Inflammatory macrophage treated with lipopolysaccharide for 1 hour (primary cell): ENCODE measurements at places on chromosomes 2 and 18.

DNA sequence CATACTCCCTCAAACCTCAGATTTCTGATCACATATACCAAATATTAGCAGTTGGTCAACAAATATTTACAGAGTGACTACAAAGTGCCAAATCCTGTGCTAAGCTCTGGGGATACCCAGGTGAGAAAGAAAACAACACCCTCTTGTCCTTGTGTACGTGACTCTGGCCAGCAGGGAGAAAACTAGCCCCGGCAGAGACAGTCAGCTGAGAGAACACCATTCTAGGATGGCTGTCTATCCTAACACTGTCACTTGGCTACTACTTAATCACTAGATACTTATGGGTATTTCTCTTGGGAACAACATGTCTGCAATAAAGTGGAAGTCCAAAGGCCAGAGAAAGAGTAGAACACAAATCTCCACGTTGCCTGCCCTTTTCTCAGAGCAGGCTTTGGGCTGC is 57.9 kb upstream of the CD226 start:
- DNase-seq = no peak

DNA sequence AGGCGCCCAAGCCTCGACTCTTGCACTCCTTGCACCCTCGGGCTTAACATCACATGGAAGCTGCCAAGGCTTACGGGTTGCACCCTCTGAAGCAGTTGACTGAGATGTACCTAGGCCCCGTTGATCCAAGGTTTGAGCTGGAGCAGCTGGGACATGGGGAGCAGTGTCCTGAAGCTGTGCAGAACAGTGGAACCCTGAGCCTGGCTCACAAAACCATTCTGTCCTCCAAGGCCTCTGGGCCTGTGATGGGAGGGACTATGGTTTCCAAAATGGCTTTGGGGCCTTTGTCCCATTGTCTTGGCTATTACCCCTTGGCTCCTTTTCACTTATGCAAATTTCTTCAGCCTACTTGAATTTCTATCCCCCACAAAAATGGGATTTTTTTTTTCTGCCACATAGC is 454.0 kb downstream of the PIK3C3 start:
- no peak for DNase-seq

DNA sequence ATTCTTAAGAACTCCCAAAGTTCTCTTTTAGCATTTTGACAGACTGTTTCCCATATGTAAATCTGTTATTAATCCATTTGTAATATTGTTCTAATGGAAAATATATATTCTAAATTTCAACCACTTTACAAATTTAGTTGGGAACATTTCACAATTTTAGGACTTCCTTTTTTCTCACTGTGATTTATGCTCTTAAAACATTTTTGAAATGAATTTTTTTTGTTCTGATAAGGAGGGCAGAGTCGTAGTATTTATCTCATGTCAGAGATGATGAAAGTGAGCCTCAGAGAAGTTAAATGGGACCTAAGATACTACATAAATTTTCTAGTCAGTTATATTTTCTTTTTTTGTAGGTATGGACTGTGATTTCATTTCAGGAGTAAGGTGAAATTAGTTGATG is 26.6 kb downstream of the RASGRP3 start:
- no peak for DNase-seq

- DNase-seq = no peak
These were observed 14.0 kb downstream of the STRADB start for GRCh38 chr2:201465524-201465971.

- DNase-seq = no peak
These were observed 208.2 kb downstream of the PRKCE start for GRCh38 chr2:45859682-45860081.

DNA sequence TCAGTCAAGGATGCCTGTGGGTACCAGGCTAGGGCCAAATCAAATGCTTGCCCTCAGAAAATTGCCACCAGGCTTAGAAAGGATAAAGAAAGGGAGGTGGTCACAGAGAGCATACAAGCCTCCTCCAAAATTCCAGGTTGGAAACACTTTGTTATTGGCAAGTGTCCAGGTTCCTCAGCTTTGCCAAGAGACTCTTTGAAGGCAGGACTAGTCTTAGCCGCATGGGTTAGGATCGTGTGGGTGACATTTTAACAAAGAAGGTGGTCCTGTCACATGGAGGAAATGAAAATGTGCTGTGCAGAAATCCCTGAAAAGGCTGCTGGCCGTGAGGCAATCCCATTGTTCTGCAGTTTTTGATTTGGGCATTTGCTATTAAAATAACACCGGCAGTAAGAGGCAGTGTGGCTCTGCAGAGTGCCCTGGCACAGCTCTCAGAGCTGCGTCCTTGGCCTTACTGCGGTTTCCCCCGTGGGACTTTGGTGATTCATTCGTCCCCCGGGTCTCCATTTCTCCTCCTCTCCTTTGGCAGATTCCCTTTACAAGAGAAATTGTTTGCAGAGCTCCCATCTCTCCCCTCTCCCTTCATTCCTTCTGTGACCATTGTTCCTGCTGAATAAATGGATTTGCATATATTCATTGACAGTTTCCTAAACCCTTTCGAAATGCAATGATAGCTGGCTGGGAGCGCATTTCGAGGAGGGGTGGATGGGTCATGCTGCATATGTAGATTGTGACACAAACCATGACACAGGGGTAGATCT is 187.3 kb downstream of the VAPA start:
- DNase-seq = no peak

DNA sequence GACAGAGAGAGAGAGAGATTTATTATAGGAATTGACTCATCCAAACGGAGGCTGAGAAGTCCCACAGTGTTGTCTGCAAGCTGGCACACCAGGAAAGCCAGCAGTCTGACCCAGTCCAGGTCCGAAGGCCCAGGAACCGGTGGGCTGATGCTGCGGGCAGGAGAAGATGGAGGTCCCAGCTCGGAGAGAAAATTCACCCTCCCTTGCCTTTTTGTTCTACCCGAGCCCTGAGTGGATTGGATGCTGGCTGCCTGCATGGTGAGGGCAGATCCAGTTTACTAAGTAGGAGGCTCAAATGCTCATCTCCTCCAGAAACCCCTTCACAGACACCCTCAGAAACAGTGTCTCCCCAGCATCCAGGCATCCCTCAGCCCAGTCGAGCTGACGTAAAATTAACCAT is 22.2 kb upstream of the STK25 start:
- no peak for DNase-seq

GRCh38 chr2:73253901-73254300 is 19.8 kb downstream of the CCT7 start:
- DNase-seq = peak; percentile 47

- DNase-seq = no peak
These were observed 136.2 kb downstream of the FMNL2 start for GRCh38 chr2:152470861-152471854.

DNA sequence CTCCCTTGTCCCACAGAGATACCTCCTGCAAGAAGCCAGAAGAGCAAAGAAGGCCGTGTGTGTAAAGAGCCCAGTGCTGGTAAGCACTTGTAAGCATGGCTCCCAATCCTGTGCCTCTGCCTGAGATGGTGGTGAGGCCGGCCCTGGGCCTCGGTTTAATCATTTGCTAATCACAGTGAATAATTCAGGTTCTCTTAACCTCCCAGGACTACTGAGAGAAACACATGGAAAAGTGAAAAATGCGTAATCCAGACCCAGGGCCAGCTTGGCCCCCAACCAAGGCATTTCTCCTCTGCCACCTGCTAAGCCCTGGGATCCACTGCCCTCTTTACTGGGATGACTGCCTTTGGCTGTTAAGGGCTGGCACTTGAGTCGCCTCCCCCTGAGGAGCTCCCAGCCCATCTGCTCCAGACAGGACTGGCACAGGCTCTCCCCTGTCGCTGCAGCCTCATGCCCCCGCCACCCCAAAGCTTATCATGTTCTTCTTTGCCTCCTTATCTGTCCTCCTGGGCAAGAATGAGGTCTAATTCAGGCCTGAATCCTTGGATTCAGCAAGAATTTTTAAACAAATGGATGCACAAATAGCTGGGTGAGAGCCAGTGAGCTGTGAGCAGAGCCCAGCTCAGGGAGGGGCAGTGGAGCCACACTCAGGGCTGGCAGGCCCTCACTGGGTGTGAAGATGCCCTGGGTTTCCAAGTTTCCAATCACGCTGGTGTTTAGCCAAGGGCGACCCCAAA is 193.9 kb upstream of the HS6ST1 start:
- DNase-seq = no peak

DNA sequence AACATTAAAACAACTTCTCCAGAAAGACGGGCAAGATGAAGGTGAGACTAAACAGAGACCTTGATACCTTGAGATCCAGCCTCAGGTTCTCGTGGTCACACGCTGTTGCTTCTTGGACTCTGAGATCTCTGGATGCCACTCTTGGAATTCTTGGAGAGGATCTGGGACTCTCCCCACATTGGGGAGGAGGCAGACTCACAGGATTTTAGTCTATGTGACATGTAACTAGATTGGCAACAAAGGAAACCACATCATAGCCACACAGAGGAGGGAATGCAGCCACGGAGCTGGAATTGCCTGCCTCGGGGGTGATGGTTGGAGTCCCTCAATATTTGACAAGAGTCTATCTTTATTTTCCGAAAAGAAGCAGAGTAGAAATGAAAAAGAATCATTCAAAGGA is 78.8 kb upstream of the IGFBP5 start:
- DNase-seq = no peak

DNA sequence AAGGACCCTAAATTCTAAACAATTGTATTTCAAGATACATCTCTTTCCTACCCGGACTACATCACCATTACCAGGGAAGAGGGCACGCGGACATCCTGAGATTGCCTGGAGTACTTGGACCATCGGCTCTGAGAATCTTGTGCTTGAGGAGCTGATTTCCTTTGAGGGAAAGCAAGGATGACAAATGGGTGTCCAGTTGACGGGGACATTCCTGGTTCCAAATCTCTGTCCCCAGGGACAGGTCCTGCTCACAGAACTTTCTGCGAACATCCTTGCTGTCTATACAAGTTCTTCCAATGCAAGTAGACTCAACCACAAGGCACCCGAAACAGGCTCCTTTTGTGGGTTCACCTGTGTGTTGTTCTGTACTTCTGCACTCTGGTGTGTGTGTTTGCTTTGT is 289.5 kb upstream of the MYT1L start:
- no peak for DNase-seq

DNA sequence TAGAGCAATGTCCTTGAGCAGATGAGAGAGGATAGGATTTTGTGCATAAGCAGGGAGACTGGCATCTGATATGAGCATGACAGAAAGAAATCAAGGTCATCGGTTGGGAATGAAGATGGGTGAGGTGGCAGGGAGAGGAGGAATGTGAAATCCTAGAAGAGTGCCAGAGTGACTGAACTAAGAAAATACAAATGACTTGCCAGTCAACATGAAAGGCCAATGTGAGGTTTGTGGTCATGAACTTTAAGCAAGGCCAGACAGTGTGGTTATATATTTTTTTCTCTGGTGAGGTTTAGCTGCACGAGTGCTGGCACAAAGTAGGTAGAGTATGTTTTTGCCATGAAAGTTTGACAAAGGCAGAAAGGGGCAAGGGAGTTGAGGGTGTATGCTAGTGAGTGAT is 21.2 kb downstream of the QPCT start:
- DNase-seq = no peak

- no peak for DNase-seq
These were observed 17.5 kb downstream of the ASB1 start for GRCh38 chr2:238444242-238444641.

- DNase-seq = no peak
These were observed 47.7 kb upstream of the SMIM21 start for GRCh38 chr18:75475228-75475627.

GRCh38 chr2:30404319-30405259 is 42.5 kb upstream of the LCLAT1 start:
- no peak for DNase-seq

DNA sequence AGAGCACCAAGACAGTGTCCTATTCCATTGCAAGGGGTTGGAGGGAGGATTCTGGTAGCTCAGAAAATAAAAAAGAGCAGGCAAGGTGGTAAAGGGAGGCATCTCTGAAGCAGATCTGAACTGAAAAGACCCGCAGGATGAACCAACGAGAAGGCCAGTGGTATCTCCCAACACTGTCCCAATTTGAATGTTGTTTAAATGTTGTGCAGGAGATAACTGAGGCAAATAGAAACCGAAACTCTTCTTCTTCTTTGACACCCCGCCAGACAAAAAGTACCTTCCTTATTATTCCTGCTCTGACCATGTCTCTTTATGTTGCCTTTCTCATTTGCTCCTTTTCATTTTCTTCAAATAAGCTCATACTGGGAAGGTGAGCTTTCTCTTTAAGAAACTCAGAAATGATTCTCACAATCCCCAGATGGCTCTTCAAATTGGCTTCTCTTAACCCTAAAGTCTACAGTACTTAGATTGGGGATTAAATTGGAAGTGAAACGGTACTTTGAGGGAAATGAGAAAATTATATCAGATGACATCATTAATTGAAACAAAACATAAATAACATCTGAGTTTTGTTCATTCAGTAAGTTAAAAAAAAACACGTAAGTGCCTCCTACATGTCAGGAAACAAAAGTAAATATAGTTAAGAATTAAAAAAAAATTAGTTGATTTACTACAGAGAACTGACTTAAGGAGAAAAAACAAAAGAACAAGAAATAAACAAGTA is 143.6 kb downstream of the WDPCP start:
- no peak for DNase-seq

DNA sequence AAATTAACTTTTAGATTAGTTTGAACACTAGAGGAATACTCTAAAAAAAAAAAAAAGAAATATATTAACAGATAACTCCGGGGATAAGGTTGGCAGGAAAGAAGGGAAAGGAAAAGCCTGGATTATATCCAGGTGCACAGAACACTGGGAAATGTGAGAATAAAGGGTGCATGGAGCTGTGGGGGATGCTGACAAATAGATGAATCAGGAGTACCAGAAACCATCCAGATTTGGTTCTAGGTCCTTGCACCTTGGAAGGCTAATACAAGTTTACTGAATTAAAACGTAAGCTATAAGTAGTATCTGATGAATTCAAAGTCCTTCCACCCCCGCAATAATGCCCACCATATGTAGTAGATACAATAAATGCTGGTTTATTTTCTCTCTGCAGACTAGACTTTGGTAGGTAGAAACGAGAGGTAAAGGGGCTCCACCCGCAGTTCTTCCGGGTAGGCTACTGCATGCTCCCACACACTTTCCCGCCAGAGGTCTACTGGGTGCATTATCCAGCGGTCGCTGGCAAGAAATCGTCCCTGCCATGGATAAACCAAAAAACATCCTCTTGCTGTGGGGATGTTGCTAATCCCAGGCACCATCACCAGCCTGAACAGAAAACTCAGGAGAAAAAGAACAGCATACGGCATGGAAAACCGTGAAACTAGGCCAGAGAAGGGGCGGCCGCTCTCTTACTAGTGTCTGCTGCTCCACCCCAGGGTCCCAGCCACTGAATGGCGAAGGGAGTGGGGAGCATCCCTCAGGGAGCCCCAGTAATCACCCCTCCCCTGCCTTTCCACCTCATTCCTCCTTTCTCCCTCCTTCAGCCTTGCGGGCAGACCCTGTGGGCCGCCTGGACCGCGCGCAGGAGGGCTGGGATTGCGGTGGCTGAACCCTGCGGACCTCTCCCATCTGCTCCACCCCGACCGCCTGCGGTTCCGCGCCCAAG is 1.5 kb downstream of the CNRIP1 start:
- no peak for DNase-seq

DNA sequence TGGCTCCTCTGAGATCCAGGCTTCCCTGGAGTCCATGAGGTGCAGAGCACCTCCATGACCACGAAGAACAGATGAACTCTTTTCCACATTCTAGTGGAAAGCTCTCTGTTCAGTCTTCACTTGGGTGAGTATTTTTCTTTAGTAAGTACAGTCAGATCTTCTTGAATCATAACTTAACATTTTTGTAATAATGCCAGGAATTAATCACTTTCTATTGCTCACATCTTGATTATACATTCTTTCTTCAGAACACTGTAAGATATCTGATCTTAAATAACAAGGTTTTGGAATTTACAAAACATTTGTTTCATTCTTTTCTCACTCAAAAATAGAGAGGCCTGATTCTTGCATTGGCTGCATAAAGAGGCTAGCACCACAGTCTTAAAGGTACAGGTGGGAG is 45.4 kb upstream of the RND3 start:
- no peak for DNase-seq

- DNase-seq = no peak
These were observed 89.7 kb downstream of the ICOS start for GRCh38 chr2:204026294-204026693.
